Fibroblast of skin of left quadriceps (primary cell): ENCODE measurements at places on chromosomes 6 and 20.

DNA sequence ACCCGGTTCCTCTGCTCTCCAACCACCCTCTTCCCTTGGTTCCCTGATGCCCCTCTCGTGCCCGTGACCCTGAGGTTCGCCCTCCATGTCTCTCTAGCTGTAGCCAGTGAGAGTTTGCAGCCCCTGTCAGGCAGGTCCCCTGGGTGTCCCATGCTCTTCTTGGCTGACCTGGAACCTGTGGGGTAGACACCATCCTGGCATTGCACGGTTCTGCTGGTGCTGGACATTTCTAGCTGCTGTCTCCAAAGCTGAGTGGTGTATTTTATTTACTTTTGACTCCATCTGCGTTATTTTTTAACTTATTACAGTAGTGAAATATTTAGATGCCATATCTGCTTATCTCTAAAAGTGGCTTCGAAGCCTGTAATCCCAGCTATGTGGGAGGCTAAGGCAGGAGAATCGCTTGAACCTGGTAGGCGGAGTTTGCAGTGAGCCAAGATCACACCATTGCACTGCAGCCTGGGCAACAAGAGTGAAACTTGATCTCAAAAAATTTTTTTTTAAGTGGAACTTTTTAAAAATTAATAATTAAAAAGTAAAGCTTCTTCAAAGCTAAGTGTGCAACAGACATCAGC lies 12.5 kb downstream of the ENTPD6 start:
- DNase-seq = no peak

- no peak for DNase-seq
Observed at GRCh38 chr20:46999801-47000465, 105.3 kb downstream of the EYA2 start.

- peak; percentile 73 for DNase-seq
Observed at GRCh38 chr20:62875419-62876361, 14.1 kb upstream of the TCFL5 start.

GRCh38 chr6:142071981-142072380 lies 60.7 kb upstream of the GJE1 start:
- DNase-seq = no peak

GRCh38 chr20:22931653-22932608 lies 103.2 kb upstream of the SSTR4 start:
- no peak for DNase-seq

DNA sequence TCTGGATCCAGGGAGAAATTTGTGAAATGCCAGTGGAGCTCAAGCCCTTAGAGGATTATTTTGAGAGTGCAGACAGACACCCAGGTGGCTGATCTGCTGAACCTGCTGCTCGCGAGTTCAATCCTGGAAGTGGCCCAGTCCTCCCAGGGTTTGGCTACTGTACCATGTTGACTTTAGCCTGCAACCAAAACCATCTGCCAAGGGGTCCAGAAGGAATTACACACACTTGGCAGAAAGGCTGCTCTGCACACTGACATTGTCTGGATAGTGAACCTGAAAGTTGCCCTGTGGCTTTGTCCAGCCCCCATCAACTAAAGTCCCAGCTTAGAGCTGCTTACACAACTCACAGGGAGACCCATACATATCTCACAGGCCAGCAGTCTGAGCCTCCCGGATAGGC lies 21.6 kb upstream of the PI3 start:
- DNase-seq = no peak

DNA sequence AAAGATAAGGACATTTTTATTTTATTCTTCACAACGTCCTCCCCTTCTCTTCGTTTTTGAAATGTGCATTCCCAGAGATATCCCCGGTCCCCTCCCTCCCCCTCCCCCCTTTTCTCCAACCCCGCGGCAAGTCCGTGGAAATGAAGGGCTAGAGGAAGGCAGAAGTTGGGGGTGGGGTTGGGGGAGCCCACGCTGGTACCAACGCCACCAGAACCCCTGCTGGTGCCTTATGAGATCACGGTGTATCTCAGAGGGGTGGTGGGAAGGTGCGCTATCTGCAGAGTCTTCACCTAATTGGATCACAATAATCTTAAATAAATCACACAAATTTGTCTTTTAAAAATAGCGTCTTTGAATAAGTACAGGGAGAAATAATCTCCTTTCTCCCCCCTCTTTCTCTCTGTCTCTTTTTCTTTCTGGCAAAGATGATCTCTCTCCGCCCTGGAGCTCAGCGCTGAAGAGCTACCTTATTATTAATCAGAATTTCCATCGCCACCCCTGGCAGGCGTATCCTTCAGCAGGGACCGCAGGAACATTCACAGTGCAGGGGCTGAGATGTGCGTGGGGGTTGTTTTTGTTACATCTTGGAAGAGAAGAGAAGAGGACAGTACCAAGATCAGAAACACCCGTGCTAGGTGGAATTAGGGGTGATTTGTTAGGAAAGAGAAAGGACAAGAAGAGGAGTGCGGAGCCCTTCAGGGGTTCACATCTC lies 915 bp downstream of the CLVS2 start:
- DNase-seq = no peak

DNA sequence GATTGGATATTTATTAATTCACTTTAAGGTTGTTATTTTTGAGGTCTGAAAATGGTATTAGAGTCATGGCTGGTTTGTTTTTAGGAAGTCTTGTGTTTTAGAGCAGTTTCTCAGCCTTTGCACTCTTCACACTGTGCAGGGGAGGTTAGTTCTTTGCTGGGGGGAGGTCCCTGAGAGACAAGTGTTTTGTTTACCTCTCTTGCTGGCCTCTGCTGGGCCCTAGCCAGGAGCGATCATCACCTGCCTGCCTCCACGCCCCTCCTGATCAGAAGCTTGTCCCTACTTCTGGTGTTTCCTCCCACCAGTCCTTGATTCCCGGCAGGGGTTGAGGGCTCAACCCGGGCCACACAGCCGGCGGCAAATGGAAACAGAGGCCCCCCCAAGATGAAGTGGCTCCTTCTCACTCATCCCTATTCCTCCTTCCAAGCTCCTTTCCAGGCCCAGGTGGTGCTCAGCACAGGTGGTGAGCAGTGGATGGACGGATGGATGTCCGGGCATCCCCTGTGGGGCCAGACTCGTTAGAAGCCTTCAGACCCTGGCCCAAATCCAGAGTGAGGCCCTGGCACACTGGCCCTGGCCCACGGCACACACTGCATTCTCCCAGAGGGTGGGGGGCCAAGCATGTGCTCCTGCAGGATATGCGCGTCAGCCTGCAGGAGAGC lies 51.3 kb downstream of the GRM4 start:
- no peak for DNase-seq

GRCh38 chr20:40503119-40503518 lies 185.9 kb downstream of the MAFB start:
- DNase-seq = no peak

GRCh38 chr20:45670139-45670538 lies at the start of gene WFDC11:
Gene WFDC11, minus strand, starts transcription at chr20:45670239. Its CDS starts 19,639 bp downstream, at chr20:45650600.
- no peak for DNase-seq
